Right hindlimb (tissue), 1 donor: ENCODE measurements at places on chromosomes 1 and 21.

DNA sequence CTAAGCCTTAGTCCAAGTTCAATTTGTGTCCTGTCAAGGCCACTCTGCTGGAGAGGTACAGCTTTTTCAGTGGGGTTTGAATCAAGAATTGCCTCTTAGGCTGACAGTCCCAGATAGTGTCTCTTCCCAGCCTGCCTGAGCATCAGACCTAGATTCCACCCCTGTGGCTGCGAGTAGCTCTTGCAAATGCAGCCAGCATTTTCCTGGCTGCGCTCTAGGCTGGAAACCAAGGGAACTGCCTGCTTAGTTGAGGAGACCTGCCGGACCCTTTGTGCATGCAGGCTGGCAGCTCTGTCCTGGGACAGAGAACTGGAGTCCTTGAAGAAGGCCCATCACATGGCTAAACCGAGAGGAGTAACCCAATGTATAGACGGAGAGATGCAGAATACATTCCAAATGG lies 293.7 kb downstream of the PCP4 start:
- no peak for DNase-seq

- peak; percentile 57 for DNase-seq
Measured at GRCh38 chr21:38505654-38506523, 7.6 kb upstream of the ERG start.

GRCh38 chr1:93601686-93602085 lies 80.0 kb downstream of the BCAR3 start:
- no peak for DNase-seq

DNA sequence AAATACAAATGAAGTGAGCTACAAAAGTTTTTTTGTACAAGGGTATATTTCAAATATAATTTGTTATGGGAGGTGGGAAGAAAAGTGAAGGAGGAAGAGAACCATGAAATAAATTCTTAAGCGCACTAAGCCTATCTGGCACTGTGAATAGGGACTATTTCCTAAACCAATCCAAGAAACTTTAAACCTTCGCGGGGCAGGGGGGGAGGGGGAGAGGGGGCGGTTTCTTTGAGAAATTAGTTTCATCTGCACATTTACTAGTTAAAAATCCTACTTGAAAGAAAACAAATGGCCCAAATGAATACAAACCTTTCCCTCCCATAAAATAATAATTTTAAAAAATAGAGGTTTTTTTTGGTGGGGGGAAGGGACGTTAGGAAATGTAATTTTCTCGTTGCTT lies 364 bp downstream of the GOLPH3L start:
- DNase-seq = peak; percentile 28

DNA sequence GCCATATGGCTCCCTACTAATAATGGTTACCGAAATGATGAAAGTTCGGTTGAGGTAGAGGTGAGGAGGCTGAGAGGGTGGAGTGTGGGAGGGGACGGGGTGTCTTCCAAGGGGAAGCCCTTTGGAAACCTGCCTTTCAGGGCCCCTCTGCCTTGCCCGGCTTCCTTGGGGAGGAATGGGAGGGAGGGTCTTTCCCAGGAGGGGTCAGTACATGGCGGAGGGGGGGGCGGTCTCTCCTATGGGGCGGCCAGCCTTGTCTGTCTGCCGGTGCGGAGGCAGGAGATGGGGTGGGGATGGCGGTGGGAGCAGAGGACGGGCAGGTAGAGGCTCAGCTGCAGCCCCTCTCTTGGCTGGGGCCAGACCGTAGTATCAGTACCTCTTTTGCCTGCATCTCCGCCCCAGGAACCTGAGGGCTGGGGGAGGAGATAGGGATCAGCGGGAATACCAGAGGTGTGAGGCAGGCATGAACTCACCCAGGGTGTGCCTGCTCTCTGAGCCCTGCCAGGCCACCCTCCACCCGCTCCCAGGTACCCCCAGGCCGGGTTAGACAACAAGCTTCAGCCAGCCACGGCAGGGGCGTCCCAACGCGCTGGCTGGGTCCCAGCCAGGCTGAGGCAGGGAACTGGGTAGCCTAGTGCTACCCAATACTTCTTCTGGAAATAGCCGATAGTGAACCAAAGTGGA lies 79.4 kb upstream of the POU3F1 start:
- no peak for DNase-seq
